ENCODE measurements at places on chromosomes 7 and 10.

DNA sequence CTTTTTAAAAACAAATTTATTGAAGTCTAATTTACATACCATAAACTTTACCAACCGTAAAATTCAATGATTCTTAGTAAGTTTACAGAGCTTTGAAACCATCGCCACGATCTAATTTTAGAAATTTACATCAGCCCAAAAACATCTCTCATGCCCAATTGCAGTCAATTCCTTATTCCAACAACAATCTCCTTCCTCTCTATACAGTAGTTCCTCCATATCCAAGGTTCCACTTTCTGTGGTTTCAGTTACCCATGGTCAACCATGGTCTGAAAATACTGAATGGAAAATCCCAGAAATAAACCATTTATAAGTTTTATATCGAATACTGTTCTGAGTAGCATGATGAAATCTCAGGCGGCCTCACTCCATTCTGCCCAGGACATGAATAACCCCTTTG is 183.4 kb upstream of the ADCY1 start:
- DNase-seq = no peak

DNA sequence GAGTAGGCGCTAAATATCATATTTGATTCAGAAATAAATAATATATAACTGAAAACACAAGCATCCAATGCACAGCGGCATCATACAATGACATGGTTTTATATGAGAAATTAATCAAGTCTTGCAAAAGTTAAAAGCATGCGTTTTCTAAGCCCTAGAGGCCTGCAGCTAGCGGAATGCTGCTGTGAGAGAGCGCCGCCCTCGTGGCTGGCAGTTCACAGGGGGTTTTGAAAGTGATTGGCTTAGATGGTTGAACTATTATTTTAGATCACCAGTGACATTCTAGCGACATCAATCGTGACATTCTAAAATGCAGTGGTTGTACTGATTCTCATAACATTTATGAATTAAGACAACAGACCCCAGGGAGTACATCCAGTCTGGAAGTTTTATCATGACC is 235.2 kb upstream of the MGMT start:
- no peak for DNase-seq

DNA sequence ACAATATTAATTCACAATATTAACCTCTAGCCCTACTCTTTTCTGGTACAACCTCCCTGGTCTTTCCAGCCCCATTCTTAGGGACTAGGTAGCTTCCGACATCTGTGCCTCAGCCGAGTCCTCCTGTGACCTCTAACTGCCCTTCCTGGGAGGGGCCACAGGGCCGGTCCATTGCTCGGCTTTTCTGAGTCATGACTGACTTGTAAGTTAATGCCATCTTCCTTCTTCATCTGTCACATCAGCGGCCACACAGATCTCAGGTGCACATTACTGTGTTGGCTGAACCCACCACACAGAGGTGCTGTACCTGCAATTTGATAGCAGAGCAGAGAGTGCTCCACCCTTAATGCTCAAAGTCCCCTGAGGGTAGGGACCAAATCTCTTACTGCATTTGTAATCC is 4.1 kb upstream of the CPA4 start:
- DNase-seq = no peak

DNA sequence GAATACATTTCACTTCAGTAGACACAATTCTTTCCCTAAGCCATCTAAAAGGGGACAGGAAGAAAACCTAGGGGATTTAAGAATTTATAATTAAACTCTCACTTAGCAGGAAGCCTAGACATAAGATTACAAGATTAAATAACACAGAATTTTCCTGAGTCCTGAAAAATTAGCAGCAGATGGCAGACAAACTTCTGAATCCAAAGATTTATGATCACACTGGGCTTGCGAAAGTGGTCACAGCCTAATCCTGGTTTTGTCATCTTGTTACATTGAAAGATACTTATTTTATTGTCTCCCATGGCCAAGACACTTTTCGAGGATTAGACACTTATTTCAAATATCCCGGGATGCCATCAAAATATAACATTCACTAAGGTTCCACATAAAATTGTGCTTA is 2.9 kb downstream of the ERLIN1 start:
- DNase-seq = no peak

GRCh38 chr7:55237156-55237893 is 127.8 kb upstream of the LANCL2 start:
- no peak for DNase-seq

DNA sequence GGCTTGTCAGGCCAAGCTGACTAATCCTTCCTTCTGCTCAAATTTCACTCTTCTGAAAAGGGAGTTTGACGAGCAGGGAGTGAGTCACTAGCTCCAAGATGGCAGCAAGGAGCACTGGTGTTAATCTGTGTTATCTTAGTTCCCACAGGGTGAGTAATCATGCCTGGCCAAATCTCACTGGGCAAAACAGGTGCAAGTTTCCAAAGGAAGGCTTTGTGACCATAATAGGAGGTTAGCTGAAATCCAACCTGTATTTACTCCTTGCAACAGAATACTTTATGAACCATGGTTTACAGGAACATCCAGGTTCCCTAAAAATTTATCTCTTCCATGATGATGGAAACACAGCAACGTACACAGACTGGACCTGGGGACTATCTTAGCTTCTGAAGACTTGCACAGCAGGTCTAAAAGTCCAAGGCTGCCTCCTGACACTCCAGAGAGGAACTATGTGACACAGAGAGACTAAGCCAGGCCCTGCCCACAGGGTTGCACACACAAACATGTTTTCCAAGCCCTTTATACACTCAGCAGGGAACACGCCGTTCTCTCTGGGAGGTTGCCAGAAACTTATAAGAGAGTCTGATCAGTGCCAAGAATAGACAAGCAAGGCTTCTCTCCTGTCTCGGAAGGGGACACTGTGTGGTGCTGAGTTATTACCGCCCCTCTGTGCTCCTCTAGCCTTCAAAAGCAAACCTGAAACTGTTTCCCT is 46.3 kb downstream of the PDK4 start:
- no peak for DNase-seq

- no peak for DNase-seq
Observed at GRCh38 chr7:111172564-111173257, 81.8 kb downstream of the LRRN3 start.

- DNase-seq = no peak
Observed at GRCh38 chr10:117424171-117424570, 48.9 kb upstream of the PDZD8 start.

- no peak for DNase-seq
Observed at GRCh38 chr10:112365014-112365432, 8.9 kb upstream of the ACSL5 start.

- no peak for DNase-seq
Observed at GRCh38 chr10:122391875-122392274, 17.4 kb downstream of the PLEKHA1 start.

DNA sequence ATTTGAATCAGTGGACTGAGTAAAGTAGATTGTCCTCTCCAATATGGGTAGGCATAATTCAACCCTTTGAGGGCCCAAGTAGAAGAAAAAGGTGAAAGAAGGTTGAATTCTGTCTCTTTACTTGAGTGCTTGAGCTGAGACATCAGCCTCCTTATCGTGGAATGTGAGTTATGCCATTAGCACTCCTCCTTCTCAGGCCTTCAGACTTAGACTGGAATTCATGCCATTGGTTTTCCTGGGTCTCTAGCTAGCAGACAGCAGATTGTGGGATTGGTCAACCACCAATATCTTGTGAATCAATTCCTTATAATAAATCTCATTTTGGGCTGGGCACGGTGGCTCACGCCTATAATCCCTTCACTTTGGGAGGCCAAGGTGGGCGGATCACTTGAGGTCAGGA is 89.2 kb downstream of the CUL2 start:
- no peak for DNase-seq

DNA sequence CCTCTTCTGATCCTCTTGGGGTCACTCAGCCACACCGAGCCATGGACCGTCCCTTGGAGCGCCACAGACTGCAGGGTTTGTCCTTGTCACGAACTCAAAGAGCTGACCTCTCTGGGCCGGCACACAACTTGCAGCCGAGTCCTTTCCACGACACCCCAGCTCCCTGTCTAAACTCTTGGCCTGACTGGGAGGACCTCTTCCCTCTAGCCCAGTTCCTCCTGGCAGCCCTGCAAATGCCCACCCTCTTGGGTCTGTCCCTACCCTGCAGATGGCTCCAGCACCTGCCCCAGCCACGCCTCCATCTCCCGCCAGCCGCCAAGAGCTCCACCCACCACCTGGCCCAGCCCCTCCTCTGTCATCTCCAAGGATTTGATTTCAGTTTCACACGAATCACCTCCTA is 339.2 kb downstream of the DNAJB6 start:
- DNase-seq = no peak

DNA sequence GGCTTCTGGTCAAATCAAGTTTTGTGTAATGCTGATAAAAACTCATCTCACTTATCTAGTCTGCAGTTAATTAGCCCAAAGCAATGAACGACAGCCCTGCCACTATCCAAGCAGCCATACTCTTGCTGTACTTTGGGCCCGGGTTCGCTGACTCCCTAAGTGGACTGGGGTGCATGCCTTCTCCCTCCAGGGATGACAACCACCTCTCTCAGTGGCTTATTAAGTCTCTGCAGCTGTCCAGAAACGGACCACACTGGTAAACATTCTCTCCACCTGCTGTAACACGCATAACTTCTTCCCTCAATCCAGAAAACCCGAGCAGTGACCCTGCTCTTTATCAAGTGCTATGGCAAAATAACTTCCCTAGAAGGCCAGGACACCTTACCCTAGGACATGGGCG is 3.9 kb downstream of the FBXW4 start:
- DNase-seq = no peak

DNA sequence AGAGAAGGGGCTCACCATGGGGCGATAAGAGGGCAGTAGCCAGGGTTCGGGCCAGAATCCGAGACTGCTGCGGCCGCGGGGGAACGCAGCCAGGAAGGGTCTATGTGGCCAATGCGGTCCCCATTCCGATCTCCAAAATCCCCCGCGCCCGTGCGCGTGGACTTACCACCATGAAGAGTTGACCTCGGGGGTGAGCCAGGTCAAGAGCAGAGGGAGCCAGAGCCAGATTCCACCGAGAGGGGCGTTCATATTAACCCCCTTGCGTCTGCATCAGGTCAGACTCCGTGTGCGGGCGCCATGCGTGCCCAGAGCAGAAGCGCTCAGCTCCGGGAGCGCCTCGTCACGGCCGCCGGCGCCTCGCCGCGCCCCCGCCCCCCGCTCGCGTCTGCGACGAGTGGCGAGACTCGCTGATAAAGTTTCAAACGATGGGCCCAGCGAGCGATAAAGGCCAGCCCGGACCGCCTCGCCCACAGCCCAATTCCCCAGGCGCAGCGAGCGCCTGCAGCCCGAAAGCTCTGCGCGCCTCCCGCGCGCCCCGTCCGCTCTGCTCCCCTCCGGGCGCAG is at the start of gene WNT2:
TSS of gene WNT2 (minus strand) at position 318 of the 564 bp plus-strand sequence. CDS start at position 249, 69 bp downstream.
- no peak for DNase-seq

GRCh38 chr10:13865758-13866491 is 279.2 kb downstream of the PRPF18 start:
- no peak for DNase-seq

GRCh38 chr10:73480158-73480557 is 15.7 kb downstream of the PPP3CB start:
- DNase-seq = no peak

GRCh38 chr7:157656195-157656769 is 319.5 kb downstream of the DNAJB6 start:
- no peak for DNase-seq

DNA sequence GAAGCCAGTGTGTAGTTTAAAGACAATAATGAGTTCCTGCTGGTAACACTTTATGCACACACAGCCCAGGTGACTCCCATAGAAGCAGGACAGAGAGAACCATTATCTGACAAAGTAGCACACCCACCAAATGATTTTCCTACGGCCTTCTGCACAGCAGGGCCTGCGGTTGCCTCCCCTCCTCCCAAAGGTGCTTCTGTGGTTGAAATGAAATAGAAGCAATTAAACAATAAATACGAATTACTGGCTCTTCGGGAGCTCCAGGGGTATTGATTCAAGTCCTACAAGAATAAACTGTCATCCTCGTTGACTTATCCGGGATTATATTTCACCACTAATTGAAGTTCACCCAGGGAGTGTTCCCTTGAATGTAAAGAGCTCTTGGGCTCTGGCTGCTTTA is 172.1 kb downstream of the ACTR3B start:
- DNase-seq = no peak

- DNase-seq = no peak
Observed at GRCh38 chr7:43501870-43502269, 81.0 kb upstream of the STK17A start.

Data from activated gamma-delta T cell (primary cell).